ENCODE measurements at places on chromosomes 1 and 21.

DNA sequence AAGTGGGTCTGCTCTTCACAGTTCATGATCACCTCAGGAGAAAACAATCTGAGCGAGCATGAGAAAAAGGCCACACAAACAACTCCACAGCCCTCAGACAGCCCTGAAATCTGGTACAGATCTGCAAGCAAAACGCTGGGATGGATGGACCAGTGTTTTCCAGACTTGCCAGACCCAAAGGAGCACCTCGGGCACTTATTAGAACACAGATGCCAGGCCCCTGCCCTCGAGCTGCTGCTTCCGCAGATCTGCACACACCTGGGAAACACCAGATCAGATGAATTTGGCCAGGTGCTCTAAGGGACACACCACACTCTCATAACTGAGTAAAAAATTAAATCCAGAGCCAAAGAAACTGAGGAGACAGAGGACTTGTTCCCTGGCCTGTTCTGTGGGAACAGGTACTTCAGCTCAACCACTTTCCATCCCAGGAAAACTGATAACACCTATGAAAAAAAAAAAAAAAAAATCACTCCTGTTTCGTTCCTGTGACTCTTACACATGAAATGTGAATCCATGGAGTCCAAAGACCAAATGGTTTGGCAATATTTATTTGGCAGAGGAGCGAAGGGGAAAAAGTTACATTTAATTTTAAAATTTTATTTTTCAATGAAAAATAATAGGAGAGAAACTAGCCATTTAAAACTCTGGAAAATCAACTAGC, 202.9 kb upstream of the ESRRG start:
- DNase-seq, result no peak

DNA sequence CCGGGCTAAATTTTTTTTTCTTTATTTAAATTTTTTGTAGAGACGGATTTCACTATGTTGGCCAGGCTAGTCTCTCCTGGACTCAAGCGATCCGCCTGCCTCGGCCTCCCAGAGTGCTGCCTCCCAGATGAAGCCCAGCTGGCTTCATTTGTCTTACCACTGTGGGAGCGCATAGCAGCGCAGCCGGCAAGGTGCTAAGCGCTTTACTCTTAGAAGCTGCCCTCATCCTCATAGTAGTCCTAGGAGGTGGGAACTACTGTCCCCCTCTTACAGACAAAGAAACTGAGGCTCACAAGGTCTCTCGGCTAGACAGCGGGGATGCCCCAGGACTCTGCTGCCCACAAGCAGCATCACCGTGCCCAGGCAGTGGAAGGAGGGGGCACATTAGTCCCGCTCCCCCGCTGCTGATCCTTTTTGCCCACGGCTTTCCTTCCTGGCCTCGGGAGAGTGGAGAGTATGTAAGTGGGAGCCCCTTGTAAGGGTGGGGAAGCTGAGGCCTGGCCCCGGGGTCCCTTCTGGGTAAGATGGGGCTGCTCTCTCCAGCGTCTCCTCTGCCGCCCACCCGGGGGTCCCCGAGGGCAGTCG, 726 bp downstream of the TMEM54 start:
- no peak for DNase-seq

DNA sequence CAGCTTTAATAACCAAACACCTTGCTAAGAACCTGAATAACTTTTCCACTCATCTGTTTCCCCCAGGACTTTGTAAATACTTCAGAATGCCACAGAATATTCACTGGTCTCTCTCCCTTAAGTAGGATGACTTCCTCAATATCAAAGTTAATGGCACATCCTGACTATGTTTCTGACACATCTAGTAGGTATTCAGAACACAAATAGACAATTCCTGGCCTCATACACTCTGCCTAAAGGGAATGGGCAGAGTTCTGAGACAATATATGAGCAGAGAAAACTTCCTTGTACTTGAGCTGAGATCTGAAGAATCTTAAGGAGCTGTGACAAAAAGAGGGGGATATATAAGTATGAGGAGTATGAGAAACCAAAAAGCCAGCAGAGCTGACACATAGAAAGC, 34.8 kb downstream of the ANKRD13C start:
- DNase-seq, result no peak

- no peak for DNase-seq
Observed at GRCh38 chr21:15037900-15038293, 26.9 kb downstream of the NRIP1 start.

DNA sequence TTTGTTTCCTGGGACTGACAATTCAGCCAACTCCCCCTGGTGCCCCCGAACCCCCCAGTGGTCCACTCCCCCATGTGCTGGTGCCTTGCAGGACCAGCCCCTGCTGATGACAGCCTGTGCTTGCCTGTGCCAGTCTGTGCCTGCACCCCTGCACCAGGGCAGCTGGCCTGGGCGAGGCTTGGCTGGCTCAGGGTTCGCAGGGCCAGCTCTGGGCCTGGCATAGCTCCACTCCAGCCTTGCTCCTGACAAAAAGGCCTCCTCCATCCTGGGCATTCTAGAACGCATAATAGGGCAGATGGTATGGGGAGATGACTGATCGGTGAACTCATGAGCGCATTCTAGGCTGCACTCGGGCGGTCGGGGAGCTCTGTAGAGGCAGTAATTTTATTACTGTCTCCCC, 5.4 kb downstream of the CNTN2 start:
- DNase-seq, result no peak

GRCh38 chr1:59414406-59415133, 117.7 kb downstream of the FGGY start:
- DNase-seq, result no peak

GRCh38 chr1:228088586-228089498, 6.3 kb downstream of the ARF1 start:
- no peak for DNase-seq

DNA sequence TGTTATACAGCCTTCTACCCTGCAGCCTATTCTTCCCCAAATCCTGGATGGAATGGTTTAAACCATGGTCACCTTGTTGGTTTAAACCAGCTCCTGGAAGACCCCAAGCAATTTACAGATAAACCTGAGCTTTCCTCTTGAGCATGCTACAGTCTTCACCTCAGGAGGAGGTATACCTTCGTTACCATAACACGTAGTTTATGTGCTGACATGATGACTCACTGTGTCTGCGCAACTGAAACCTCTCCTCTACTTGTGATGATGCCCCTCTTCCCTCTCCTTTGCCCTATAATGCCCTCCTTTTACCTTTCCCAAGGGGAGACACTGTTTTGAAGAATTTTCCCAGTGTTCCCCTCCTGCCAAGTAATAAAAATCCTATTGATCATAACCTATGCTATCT, 457.3 kb upstream of the RGS18 start:
- no peak for DNase-seq

- no peak for DNase-seq
Observed at GRCh38 chr1:236808564-236809130, 13.6 kb downstream of the MTR start.

DNA sequence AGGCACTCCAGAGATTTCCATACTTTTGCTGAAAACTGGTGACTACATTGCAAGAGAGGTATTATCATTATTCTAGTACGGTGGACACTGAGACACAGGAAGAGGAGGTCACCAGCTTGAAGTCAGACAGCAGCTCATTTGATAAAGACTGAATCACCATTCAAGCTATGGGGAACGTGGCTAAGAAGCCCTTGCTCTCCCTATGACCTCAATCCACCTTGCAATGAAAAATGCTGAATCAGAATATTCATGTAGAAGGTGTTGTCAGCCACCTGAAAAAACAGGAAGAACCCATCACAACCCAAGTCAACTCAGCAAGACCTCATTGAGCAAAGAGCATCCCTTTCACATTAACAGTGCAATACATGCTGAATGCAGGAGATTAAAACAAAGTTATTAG, 59.0 kb upstream of the FGGY start:
- no peak for DNase-seq

GRCh38 chr1:7885513-7886404, 32.9 kb upstream of the UTS2 start:
- no peak for DNase-seq

GRCh38 chr1:2821966-2822620, 20.6 kb upstream of the TTC34 start:
- no peak for DNase-seq

GRCh38 chr1:228070173-228070572, 12.3 kb upstream of the ARF1 start:
- no peak for DNase-seq

DNA sequence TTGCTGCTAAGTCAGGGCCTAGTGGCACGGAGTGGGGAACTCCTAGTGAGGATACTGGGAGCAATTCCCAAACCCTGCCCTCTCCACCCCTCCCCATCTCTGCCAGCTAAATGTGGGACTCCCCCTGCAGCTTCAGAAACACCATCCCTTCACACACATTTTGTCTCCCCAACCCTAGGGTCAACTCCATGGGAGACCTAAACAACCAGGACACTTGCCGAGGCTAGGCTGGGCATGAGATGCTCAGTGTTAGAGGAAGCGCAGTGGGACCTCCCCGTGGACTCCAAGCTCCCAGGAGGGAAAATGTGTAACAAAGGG, 1.5 kb downstream of the RNF186 start:
- DNase-seq, result no peak

- no peak for DNase-seq
Observed at GRCh38 chr1:213247038-213247437, 196.0 kb downstream of the RPS6KC1 start.

DNA sequence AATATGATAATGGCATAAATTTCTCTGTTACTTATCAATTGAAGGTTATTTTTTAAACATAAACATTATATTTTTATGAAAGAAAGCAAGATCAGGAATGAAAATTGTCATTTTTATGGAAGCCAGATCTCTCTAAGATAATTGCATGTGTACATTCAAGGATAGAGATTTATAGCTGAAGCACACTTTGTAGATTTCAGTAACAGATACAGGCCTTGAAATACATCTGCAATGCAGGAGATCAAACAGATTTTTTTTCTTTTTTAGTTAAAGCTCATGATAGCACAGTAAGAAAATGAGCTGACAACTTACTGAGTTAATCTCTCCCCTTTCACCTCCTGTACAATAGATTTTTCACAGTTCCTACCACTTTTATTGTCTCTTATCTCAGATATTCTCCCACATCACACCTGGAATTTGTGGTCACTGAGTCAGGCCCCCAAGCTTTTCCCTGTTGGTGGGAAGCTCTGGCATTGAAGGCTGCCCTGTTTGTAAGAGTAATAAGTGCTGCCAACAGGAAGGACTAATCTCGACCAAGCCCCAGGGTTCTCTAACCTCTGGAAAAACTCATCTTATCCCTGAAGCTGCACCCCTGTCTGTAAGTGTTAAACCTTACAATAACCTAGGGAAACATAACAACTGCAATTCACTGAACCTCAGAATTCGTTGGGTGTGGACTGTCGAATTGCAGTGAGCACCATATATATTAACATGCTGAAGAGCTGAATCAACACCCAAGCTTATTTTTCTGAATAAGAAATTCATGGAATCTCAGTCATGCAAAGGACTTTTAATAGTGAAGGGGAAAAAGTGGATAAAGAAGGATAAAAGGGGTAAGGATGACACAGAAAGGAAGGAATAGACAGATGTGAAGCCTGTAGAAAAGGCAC, 599.0 kb downstream of the LMO4 start:
- DNase-seq, result no peak
